ENCODE measurements at places on chromosomes 11 and 22.

DNA sequence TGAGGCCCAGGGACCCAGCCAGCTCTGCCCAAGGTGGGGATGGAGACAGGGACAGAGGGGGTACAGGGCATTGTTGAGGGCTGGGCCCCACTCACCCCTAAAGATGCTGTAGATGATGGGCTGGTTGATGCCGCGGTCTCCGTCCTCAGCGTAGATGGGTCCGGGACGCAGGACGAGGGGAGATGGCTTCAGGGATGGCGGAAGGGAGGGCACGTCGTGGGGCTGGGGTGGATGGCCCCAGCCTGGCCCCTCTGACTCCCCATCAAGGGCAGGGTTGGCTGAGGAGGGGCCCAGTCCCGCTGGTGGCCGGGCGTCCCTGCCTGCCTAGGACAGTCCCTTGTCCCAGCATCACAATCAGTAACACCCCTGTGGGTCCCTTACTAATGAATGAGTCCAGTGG is 4.5 kb upstream of the IRF7 start:
- DNase-seq, result no peak

GRCh38 chr11:32279672-32280071 is 155.7 kb downstream of the WT1 start:
- DNase-seq, result no peak

- no peak for DNase-seq
These were observed 2.8 kb downstream of the MALAT1 start for GRCh38 chr11:65501472-65502273.

- DNase-seq, result no peak
These were observed 1.5 kb downstream of the EHD1 start for GRCh38 chr11:64876835-64877341.

GRCh38 chr11:23755076-23755475 is 741.8 kb upstream of the LUZP2 start:
- DNase-seq, result no peak

DNA sequence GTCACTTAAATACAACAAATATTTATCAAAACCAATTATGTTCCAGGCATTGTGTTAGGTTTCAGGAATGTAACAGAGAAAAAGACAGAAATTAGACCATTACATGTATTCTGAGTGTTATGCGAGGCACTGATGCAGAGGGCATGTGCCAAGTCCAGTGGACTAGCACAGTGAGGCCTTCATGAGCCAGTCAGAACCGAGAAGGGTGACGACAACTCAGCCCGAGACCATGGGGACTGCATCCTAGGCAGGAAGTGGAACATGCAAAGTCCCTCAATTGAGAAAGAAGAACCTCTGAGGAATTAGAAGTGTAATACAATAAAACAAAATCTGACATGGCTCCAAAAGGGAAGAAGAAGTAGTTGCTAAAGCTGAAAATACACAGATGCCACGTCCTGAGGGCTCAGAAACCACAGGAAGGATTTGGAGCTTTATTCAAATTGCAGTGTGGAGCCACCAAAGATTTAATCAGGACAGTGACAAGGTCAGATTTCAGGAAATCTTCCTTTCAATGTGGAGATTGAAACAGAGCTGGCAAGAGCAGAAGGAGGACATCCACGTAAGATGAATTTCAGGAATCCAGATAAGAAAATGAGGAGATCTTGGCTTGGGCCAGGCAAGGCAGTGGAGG is 529.6 kb downstream of the NTM start:
- no peak for DNase-seq

Data from activated CD4-positive, alpha-beta T cell treated with anti-CD3 and anti-CD28 coated beads for 48 hours (primary cell).